ENCODE measurements at places on chromosomes 7 and 10.

- DNase-seq: no peak
These were observed 189.9 kb upstream of the ADO start for GRCh38 chr10:62614389-62615157.

DNA sequence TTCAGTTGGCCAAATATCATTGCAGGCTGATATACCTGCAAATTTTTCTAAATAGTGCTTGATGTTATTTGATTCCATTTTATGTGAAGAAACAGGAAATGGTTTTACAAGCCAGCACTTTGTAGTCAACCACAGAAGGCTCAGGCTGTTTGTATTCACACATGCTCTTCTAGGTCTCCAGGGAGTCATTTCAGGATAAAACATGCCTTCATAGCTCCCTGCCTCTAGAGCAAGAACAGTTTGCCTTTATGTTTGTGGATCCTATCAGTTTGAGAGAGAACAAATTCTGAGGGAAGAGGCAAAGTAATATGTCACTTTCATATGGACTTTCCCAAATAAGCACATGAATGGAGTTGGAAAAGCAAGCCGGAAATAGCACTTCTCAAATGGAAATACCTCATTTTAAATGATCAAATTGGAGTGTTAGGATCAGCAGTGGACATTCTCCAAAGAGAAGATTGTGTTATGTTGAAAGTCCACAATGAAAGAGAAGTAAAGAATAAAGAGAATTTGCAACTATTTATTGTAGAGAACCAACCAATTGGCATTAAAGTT is 277.6 kb downstream of the KCND2 start:
- DNase-seq: no peak

DNA sequence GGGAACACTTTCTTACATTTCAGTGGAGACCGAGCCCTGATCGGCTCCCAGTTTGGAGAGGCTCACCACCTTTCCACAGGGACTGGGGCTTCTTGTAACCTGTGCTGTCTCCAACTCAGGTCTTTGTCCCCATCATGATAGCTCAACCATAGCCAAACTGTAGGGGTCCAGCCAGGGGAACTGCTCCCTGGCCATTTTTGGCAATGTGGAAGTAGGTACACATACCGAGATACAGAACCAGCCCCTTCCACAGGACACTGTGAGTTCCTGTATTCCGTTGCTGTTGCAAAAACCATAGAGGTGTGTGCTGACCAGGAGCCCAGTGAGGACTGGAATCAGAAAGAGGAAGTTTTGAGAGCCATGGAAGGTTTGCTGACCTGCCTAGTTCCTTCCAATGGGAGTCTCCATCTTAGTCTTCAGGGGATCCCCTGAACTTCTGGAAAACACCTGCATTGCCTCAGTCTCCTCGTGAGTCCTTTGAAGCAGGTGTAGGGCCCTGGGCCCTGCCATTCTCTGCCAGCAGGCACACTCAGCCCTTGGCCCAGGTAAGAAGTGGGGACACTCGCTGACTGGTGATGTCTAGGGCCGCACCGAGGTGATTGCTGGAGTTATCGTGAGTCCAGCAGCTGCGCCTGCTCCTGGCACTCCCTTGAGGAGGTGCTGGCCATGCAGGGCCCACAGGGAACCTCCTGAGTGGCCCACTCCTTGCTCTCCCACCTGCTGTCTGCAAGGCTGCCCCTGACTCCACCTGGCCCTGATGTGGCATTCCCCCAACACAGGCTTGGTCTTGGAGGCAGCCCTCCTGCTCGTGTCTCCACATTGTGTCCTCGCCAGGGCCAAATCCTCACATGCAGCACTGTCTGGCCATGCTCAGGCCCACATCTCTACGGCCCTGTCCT is 11.2 kb downstream of the WDFY4 start:
- DNase-seq: no peak

GRCh38 chr7:102270178-102270887 is 16.3 kb upstream of the SH2B2 start:
- no peak for DNase-seq

DNA sequence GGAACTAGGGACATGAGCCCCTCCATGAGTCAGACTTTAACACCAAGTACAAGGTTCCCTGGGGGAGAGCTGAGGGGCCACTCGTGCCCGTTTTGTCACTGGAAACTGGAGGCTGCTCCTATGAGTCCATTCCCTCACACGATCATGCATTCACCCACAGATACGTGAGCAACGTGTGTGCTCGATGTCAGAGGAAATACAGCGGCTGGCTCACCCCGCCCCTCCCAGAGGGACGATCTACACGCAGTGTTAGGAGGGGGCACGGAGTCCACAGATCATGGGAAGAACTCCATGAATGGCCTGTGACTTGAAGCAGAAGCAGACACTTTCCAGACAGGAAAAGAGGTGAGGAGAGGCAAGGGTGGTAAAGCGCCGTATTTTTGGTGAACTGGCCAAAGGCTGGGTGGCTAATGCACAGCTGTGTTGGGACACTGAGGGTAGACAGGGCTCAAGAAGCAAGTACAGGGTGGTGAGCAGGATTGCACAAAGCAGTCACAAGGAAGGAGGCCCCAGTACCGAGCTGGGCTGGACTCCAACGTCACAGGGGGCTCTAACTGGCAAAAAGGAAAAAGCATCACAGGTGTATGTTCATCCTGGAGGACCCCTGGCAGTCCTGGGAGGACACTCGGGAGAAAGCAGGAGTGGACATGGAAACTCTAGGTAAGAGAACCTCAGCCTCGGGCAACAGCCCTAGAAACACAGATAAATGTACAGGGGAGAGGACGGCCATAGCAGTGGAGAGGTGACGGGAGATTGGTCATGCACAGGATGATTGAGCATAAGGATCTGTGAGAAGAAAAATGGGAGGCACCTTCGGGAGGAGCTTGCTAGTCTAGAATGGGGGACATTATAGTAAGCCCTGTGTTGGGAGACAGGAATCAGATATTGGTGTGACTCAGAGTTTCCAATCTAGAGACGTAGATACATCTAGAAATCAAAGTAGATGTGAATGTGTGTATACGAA is 41.2 kb downstream of the TNS3 start:
- DNase-seq: no peak

- DNase-seq: no peak
These were observed 29.2 kb upstream of the PROSER2 start for GRCh38 chr10:11793762-11794479.

- DNase-seq: no peak
These were observed 7.7 kb downstream of the ZPBP start for GRCh38 chr7:50085344-50085743.

- no peak for DNase-seq
These were observed 39.4 kb upstream of the NPFFR1 start for GRCh38 chr10:70323138-70323696.

DNA sequence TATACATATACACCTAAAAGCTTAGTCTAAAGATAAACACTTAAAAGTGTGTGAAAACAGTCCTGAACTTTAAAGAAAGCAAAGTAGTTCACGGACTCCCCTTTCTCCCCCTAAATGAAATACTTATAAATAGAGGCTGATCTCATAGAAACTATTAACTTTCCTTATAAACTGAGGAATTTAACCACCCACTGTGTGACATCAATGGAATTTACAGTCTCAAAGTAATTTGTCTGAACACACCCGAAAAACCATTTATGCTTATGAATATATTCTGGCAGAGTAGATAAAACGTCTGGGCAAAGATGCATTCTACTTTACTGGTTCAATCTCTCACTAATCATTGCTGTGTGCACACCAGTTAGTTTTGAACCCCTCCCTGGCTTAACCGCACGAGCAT is 181.8 kb upstream of the DGKB start:
- DNase-seq: no peak

DNA sequence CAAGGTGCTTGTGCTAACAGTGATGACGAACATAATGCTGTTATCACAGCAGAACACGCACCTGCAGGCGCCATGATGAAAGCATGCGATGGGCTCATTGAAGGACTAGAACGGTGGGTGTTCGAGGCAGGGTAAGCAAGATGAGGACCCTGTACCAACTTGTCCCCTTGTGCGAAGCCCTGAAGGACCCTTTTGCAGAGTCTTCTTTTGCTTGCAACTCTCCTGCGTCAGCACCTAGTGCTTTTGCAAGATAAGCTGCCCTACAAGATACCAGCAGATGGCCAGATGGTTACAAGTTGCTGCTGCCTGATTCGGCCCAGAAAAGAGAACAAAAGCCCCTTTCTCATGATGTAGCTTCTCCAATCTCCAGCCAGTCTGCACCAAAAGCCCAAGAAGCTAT is 4.2 kb upstream of the IL15RA start:
- DNase-seq: no peak

DNA sequence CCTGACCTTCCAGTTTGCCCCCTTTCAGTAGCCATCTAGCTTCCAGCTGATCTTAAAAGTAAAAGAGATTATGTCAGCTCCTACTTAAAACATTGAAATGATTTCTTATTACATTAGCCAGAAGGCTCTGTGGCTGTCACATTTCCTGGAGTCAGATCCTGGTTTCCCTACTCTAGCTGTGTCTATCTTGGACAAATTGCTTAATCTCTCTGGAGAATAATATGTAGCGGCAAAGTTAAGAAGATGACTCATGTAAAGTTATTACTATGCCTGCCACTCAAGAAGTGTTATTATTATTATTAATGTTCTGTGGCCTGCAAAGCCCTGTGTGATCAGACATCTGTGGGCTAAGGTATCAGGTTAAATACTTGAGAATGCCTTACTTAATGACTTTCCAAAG is 107.2 kb downstream of the RUNDC3B start:
- no peak for DNase-seq

- no peak for DNase-seq
These were observed 181.8 kb upstream of the PFKP start for GRCh38 chr10:2885288-2886278.

- no peak for DNase-seq
These were observed 108.7 kb downstream of the TYW1 start for GRCh38 chr7:67105377-67105776.

- DNase-seq: no peak
These were observed 9.8 kb upstream of the FXYD4 start for GRCh38 chr10:43361547-43362190.

DNA sequence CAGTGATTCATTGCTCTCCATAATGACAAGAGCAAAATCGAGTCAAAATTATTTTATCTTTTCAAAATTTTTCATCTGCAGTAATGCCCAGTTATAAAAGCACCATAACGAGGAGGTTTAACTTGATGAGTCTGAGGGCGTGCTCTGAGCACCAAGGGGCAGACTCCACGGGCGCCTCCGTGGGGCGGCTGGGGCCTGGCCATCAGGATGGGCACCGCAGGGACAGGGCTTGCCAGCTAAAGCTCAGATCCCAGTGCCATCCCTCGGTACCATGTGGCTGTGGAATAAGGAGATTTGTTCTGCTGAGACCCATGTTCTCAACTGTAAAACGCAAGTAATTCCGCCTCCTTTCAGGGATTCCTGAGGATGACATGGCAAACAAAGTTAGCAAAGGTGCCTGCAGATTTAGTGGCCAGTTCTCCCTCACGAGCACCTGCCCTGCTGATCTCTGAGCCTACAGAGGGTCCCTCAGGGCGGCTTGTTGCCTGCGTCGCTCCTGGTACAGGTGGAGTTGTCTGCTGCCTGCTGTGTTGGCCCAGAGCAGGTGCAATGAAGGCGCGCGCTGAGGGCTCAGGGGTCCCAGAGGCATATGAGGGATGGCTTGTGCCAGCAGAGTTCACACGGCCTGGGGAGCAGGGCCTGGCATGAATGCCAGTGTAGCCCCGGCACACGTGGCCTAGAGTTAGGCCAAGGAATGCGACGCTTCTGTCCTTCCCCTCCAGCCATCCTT is 584.4 kb downstream of the TCERG1L start:
- DNase-seq: no peak

GRCh38 chr10:32140403-32140802 is 84.2 kb upstream of the KIF5B start:
- DNase-seq: no peak

DNA sequence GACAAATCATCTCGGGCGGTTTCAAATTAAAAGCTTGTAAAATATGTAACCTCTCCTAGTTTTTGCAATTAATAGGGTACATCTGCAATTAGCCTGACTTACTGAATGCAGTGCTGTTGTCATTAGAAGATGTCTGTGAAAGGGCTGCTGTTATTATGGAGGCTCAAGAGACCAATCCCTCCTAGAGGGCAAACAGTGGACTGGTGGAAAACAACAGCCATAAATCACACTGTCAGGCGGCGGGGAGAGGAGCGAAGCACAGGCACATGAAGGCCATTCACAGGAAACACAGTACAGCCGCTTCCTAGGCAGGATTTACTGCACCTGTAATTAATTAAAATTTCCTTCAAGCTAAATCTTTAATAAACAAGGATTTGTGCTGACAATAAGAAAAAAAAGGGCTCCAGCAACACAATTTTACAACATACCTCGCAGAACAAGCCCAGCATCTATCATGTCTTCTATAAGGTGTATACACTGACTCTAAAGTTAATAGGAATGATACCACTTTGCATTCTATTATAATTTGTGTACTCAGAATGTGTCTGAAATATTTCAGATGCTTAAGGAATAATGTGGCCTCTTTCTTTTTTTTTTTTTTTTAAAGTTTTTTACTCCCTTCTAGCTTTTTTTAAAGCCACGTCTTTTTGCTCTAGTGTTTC is 50.7 kb downstream of the ERCC6 start:
- no peak for DNase-seq

DNA sequence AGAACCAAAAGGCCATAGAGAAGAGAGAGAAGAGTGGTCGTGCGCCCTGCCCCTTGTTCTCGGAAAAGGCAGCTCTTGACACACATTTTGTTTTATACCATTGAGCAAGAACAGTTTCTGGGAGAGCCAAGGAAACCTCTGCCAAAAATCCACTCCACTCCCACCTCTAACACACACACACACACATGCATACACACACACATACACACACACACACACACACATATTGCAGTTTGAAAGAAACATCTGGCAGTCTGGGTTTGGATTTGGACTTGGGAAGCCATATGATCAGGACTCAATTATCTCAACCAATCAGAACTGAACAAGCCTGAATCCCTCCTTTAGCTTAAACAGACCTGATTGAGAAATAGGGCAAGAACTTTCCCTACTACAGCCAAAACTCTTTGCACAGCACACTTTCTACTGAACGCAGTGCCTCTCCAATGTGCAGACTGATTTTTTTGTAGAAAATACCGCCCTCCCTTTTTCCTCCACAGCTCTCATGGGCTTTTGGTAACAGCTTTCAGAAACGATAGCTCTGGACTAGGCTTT is 484.0 kb upstream of the ZWINT start:
- DNase-seq: no peak

GRCh38 chr10:133326745-133327650 is 9.7 kb downstream of the CALY start:
- no peak for DNase-seq

DNA sequence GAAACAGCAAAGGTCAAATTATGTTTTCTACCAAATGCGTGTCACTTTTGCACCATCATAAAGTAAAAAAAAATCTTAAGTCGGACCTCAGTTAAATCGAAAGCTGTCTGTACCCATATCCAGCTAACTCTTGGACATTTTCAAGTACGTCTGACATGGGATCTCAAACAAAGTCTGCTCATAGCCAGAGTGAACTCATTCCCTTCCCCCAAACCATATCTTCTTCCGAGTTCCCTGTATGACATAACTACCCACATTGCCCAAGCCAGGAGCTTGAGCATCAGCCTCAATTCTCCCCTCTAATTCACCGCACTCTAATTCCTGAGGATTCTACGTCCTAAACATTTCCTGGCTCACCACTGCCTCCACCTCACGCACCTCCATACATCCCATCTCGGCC is 44.8 kb upstream of the TARP start:
- DNase-seq: no peak

Measured in WERI-Rb-1 (cell line).